ENCODE measurements at places on chromosomes 13 and 19.

DNA sequence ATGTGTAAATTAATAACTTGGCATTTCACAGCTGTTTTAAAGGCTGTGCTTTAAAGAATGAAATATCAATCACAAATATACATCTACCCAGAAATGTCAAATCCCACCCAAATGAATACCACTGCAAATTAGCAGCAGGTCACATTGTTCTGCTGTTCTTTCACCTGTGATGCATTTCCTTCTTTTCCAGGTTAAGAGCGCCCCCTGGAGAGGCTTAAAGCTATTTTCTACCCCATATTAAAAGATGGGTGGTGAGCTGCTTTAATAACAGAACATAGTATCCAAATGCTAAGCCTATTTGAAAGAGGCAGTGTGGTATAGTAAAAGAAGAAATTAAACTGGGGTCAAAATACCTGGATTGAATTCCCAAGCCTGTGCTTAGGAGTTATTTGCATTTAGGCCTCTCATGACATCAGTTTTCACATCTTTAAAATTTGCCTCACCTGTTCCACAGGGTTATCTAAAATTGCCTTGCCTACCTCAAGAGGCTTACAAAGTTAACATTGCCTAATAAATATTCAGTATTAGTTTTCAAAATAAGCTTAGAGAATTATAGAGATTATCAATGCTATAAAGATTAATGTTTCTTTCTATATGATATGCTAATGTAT lies 396.9 kb upstream of the SLITRK5 start:
- peak; percentile 0 for DNase-seq

- no peak for DNase-seq
These were observed 484.8 kb upstream of the TSHZ3 start for GRCh38 chr19:31834070-31834469.

GRCh38 chr13:58908019-58908679 lies 1255.6 kb downstream of the DIAPH3 start:
- DNase-seq, result no peak

DNA sequence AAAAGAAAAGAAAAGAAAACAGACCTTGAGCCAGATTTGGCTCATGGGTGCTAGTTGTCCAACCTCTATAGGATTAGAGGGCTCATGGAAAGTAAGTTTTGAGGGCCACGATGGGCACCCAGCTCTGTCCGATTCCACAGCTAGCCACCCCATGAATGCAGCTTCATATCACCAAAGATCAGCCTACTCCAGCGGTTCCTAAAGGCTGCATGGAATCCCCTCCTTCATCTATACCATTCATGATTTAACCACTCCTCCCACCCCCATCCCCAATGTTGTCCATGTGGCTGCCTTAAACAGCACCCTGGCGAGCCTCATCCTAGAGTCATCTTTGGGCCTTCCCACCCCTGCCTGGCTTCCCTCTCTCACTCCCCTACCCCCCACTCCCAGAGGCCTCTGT lies 2.1 kb downstream of the MVB12A start:
- no peak for DNase-seq

DNA sequence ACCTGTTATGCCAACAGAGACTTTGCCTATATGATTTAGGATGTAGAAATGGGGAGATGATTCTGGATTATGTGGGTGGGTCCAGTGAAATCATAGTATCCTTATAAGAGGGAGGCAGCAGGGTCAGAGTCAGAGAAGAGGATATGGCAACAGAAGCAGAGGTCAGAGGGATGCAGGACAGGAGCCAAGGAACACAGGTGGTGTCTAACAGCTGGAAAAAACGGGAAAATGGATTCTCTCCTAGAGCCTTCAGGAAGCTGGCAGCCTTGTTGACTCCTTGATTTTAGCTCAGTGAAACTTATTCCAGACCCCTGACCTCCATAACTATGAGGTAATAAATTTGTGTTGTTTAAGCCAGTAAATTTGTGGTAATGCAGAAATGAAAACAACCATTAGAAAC lies 28.8 kb upstream of the OXGR1 start:
- DNase-seq, result no peak

DNA sequence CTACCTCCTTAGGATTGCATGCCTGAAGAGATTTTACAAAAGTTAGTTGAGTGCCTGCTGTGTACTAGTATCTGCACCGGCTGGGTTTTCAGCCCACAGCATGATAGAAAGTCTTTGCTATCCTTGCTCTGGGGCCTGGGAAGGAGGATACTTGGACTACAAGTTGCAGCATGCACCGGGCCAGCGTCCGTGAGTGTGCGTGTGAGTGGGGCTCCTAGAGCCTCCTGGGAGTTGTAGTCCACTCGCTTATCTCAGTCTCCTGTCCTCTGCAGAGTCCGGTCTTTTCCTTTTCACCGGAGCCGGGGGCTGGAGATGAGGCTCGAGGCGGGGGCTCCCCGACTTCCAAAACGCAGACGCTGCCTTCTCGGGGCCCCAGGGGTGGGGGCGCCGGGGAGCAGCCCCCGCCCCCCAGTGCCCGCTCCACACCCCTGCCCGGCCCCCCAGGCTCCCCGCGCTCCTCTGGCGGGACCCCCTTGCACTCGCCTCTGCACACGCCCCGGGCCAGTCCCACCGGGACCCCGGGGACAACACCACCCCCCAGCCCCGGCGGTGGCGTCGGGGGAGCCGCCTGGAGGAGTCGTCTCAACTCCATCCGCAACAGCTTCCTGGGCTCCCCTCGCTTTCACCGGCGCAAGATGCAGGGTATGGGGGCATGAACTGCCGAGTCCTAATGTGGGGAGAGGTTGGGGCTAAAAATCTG lies 20.6 kb downstream of the BRSK1 start:
- no peak for DNase-seq

DNA sequence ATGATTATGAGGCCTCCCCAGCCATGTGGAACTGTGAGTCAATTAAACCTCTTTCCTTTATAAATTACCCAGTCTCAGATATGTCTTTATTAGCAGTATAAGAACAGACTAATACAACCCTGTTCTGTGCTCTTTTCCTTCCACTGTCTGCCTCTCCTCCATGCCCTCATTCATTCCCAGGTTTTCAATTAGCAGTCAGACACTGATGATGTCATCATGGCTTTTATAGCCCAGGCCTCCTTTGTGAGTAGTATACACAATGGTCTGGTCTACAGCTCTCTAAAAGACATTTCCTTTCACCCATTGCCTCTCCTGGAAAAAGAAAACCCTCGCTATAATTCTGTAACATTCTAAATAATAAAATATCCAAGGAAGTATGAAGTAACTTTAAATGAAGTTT lies 25.5 kb downstream of the FGF14 start:
- no peak for DNase-seq

GRCh38 chr19:14450168-14450874 lies 17.2 kb downstream of the PKN1 start:
- peak; percentile 60 for DNase-seq

- DNase-seq, result no peak
These were observed 40.6 kb downstream of the CCDC122 start for GRCh38 chr13:43838909-43839308.

DNA sequence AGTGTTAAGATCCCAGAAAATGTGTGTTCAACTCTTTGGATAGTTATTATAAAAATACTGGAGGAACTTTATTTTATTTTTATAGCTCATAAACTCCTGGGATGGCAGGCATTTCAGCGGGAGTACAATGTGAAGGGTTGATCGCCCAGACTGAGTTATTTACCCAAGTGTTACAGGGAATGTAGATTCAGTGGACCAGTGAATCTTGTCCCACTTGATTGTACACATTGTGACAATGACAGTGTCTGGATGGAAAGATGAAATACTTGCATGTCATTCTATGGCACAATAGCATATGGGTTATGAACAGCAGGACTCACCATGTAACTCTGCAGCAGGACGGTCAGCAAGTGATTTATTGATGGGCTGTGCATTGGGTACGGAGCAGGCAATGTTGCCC lies 20.3 kb downstream of the OLFM4 start:
- DNase-seq, result no peak

- DNase-seq, result no peak
These were observed 97.8 kb downstream of the LHFPL6 start for GRCh38 chr13:39505151-39505550.

All from T-helper 1 cell (primary cell).